Hematopoietic multipotent progenitor cell treated with erythropoietin and hydrocortisone succinate and interleukin-3 and kit ligand, for 4 days (in vitro differentiated cells): ENCODE measurements at places on chromosomes 4 and X.
A peak's percentile ranks its signal among the peaks of the same experiment; 100 is the strongest.

GRCh38 chr4:89298155-89298554 is 9.4 kb downstream of the GPRIN3 start:
- DNase-seq: no peak

GRCh38 chr4:47744253-47744652 is 93.6 kb downstream of the CORIN start:
- no peak for DNase-seq

DNA sequence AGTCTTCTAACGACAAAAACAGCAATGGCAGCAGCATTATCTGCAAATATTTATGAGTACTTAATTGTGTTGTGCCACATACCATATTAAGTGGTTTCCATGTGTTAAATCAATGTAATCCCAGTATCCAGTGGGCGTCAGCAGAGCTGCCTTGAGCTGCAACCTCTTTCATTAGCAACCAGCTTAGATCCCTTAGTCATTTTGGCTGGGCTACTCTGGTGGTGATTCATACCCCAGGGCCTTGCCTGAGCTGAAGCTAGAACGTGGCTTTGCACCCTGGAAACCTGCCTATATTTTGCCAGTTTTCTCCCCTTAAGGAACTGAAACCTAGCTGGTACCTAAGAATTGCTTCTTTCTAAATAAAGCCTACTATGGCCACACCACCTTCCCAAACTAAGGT is 474.3 kb upstream of the FTHL17 start:
- no peak for DNase-seq

DNA sequence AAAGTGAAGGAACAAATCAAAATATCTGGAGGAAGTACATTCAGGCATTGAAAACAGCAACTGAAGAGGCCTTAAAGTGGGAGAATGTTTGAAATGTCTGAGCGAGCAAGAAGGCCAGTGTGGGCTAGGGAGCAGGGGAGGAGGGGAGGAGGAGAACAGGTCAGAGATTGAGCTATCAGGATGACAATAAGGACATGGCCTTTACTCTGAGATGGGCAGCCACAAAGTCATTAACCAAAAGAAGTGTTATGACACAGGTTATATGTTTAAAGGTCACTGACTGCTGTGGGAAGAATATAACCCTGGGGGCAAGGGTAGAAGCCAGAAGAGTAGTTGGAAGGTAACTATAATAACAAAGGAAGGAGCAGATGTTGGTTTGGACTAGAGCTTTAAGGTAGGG is 315.4 kb downstream of the INPP4B start:
- no peak for DNase-seq

- DNase-seq: no peak
Observed at GRCh38 chrX:2609431-2610238, 81.5 kb upstream of the CD99 start.

GRCh38 chrX:37716602-37717001 is 31.0 kb downstream of the XK start:
- DNase-seq: peak; percentile 28

DNA sequence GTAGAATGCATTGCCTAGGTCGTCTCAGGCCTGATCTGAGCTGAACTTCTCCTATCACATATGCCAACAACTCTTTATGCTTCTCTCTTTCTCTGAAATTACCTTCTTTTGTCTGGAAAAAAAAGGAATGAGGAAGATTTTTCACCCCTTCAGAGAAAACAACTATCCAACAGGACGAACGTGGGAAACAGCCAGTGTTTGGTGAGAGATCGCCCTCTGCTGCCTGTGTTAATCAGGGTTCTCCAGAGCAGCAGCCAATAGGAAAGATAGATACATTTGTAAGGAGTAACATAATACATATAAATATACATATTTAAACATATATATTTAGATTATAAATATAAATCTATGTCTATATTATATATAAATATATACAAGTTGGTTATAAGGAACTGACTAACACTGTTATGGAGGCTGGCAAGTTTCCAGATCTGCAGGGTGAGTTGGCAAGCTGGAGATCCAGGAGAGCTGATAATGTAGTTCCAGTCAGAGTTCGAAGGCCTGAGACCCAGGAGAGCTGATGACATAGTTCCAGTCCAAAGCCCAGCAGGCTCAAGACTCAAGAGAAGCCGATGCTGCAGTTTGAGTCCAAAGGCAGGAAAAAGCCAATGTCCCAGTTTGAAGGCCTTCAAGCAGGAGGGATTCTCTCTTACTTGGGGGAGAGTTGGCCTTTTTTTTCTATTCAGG is 13.3 kb downstream of the CETN2 start:
- peak; percentile 48 for DNase-seq

DNA sequence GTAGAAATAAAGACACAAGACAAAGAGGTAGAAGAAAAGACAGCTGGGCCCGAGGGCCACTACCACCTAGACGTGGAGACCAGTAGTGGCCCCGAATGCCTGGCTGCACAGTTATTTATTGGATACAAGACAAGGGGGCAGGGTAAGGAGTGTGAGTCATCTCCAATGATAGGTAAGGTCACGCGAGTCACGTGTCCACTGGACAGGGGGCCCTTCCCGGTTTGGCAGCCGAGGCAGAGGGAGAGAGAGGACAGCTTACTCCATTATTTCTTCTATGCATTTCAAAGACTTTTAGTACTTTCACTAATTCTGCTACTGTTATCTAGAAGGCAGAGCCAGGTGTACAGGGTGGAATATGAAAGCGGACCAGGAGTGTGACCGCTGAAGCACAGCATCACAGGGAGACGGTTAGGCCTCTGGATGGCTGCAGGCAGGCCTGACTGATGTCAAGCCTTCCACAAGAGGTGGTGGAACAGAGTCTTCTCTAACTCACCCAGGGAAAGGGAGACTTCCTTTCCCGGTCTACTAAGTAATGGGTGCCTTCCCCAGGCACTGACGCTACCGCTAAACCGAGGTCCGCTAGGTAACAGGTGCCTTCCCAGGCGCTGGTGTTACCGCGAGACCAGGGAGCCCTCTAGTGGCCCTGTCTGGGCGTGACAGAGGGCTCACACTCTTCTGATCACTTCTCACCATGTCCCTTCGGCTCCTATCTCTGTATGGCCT is 44.9 kb downstream of the ZBTB49 start:
- peak; percentile 82 for DNase-seq

DNA sequence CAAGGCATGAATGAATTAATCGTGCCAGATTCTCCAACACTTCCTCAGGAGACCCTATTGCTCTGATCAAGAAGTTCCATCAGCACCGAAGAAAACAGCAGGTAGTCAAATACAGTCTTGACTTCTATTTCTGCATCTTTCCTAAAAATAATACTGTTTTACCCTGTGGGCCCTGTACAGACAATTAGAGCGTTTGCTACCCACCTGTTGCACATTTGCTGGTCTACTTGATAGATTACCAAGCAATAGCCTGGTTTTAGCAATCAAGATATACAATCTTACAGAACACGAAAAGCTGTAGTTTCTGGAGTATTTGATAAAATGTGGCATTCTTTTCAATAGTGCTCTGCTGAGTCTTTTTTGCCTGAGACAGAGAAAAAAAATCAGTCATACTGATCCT is 12.3 kb downstream of the GPR174 start:
- DNase-seq: no peak

GRCh38 chr4:98516441-98517217 is 141.8 kb downstream of the TSPAN5 start:
- DNase-seq: no peak

DNA sequence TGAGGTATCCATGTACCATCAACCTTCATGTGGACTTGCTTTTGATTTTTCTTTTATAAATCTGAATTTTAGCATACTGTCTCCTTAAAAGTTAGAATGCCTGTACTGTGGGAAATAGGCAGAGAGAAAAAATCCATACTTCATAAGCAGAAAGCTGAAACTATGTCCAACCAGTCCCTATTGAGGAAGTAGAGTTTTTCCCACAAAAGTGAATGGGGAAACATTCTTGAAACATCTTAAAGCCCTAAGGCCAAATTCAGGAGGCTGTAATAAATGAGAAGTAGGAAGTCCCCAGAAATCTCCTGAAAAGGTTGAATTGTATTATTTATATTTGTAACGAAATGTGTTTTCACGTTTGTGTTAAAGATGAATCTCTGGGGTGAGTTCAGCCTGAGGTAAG is 56.3 kb downstream of the ENOX2 start:
- DNase-seq: no peak

GRCh38 chr4:186699298-186699697 is 24.4 kb downstream of the FAT1 start:
- DNase-seq: no peak

GRCh38 chr4:134382478-134383227 is 181.1 kb upstream of the PABPC4L start:
- DNase-seq: no peak

- DNase-seq: no peak
Observed at GRCh38 chr4:52164116-52164515, 113.0 kb downstream of the SPATA18 start.

GRCh38 chrX:18098763-18099162 is 121.9 kb downstream of the BEND2 start:
- no peak for DNase-seq

GRCh38 chr4:123166023-123166422 is 230.6 kb upstream of the SPRY1 start:
- DNase-seq: peak; percentile 25

DNA sequence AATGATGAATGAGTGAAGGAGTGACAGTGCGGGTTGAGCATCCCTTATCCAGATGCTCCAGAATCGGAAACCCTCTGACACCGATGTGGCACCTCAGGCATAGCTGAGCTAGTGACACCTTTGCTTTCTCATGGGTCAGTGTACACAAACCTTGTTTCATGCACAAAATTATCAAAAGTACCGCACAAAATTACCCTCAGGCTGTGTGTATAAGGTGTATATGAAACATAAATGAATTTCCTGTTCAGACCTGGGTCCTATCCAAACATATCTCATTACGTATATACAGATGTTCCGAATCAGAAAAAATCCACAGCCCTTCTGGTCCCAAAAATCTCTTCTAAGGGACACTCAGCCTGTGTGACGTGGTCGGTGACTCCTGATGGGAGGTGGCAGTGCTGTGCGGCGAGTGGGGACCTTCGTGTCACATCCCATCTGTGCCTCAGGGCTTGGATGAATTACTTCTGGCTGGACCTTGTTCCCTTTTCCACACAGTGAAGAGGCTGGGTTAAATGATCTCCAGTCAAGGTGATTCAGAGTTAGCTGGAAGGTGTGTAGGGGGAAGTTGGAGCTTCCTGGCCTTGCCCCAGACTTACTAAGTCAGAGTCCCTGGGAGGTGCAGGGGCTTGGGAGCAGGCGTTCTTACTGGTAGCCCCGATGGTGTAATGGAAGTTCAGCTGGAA is 18.8 kb downstream of the RGS12 start:
- no peak for DNase-seq

GRCh38 chr4:101345596-101346350 is 1.6 kb downstream of the PPP3CA start:
- peak; percentile 78 for DNase-seq

DNA sequence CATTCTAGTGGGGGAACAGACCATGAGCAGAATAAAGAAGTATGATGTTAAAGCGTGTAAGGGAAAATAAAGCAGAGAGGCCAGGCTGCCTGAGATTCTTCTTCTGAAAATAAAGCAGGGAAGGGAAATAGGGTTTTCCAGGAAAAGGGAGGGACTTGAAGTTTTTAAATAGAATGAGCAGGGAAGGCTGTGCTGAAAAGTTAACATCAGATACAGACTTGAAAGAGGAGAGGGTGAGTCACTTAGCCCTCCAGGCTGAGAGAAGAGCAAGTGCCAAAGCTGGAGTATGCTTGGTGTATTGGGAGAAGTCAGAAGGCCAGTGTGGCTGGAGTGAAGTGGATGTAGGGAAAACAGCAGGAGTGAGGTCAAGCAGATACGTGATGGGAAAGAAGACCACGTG is 10.0 kb upstream of the PLK4 start:
- DNase-seq: no peak

GRCh38 chr4:114815760-114816159 is 217.2 kb downstream of the UGT8 start:
- DNase-seq: no peak

GRCh38 chr4:128225148-128225547 is 62.5 kb downstream of the PGRMC2 start:
- no peak for DNase-seq

- DNase-seq: no peak
Observed at GRCh38 chrX:65480960-65481359, 53.6 kb downstream of the LAS1L start.

DNA sequence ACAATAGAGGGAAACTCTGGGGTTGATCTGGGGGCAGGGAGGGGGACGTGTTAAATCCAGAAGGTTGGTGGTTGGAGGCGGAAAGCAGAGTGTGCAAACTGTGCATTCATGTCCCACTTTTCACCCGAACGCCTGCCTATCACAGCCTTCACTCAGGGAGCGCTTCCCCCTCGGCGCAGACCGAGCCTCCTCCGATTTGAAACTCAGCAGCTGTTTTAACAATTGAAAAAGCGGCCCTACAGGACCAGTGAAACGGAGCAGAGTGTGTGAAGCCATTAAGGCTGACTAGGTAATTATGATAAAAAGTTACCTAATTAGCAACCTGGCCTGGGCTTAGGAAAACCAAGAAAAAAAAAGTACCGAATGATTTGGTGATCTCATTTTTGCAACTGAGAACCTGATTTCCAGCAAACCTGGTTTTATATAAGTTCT is 685 bp upstream of the NDNF start:
- DNase-seq: peak; percentile 18

DNA sequence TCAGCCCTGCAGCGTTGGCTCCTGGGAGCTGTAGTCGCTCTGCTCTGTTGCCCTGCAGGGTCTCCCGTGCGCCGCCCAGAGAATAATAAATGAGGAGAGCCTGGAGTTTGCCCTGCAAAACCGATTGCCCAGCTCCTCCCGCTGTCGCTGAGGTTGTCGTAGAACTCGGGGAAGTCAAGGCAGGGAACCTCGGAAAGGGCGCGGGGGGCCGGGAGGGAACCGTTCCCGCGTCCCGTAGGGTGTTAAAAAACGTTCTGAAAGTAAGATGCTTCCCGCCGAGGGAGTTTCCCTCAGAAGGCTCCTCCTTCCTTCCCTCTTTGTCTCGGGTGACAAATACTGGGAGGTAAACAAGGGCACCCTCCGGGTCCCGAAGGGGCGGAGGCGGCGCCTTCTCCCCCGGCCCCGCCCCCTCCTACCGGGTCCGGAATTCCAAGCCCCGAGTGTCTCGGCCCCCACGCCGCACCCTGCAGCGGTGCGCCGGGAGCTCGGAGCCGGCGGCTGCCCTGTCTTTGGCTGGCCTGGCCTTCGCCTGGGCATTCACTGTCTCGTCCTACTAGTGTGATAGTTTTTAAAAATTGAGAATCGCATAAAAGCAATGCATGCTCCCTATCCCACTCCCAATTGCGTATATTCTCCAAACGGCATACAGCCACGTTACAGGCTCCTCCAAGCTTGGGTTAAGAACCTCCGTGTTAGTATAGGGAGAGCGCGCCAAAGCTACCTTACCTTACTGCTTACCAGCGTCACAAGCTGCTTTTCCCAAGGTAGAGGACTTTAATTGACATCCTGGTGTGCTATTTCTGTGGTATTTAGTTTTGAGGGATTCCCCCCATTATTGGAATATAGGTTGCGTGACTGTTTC is 964 bp upstream of the HMGB2 start:
- DNase-seq: peak; percentile 96

DNA sequence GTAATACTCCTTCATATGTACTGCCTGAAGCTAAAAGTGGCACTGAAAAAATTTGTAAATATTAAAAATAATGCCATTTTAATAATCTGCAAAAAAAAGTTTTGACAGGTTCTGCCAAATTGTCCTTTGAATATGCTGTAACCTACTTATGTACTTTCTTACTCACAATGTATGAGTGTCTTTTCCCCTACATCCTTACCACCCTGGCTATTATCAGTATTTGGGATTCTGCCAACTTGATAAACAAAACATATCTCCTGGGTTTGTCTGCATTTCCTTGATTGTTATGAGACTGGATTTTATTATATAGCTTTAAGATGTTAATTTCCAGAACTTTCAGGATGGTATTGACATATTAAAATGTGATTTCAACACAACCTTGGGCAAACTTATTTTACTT is 187.9 kb downstream of the CHM start:
- DNase-seq: peak; percentile 3

GRCh38 chrX:44392767-44393166 is 49.3 kb upstream of the EFHC2 start:
- no peak for DNase-seq
